Cardiac muscle cell (in vitro differentiated cells and primary cell): ENCODE measurements at places on chromosomes 2 and 18. TPM values are rescaled to one million over a fixed set of nuclear protein-coding genes. Genes with fewer than 3 reads are reported as not detected.

USP37 gene
- polyA plus RNA-seq: 4.2 and 5.8 TPM in 2 replicates

EHD3 gene
- polyA plus RNA-seq: 12.3 and 15.5 TPM in 2 replicates

NCKAP5 gene
- 0.21 and 0.31 TPM in 2 replicates for polyA plus RNA-seq

PROM2 gene
- 1.4 and 2.3 TPM in 2 replicates for polyA plus RNA-seq

GLI2 gene
- 2.0 and 6.2 TPM in 2 replicates for polyA plus RNA-seq

TMEM150A gene
- polyA plus RNA-seq: 31.8 and 34.0 TPM in 2 replicates

GPR75 gene
- polyA plus RNA-seq: 0.15 TPM in 1 of 2 replicates, not detected in the other

OR6B2 gene
- not detected in 2 replicates for polyA plus RNA-seq

STARD6 gene
- polyA plus RNA-seq: 0.72 TPM in 1 of 2 replicates, not detected in the other

REG1B gene
- polyA plus RNA-seq: not detected in 2 replicates

PRKCE gene
- polyA plus RNA-seq: 19.2 and 26.0 TPM in 2 replicates

CYS1 gene
- 0.10 and 1.1 TPM in 2 replicates for polyA plus RNA-seq

NEU2 gene
- polyA plus RNA-seq: not detected in 2 replicates

SLC9A4 gene
- 0.17 and 0.29 TPM in 2 replicates for polyA plus RNA-seq

PKDCC gene
- 157 and 185 TPM in 2 replicates for polyA plus RNA-seq

GNAL gene
- 9.3 and 10.6 TPM in 2 replicates for polyA plus RNA-seq

IFIH1 gene
- 0.88 TPM in 1 of 2 replicates, not detected in the other for polyA plus RNA-seq

SIX3 gene
- polyA plus RNA-seq: not detected in 2 replicates

VIT gene
- polyA plus RNA-seq: not detected in 2 replicates

CABYR gene
- 2.0 and 2.6 TPM in 2 replicates for polyA plus RNA-seq

QPCT gene
- not detected in 2 replicates for polyA plus RNA-seq

CDH20 gene
- not detected in 2 replicates for polyA plus RNA-seq

SCN7A gene
- 0.77 and 0.89 TPM in 2 replicates for polyA plus RNA-seq

BOLL gene
- polyA plus RNA-seq: 0.21 and 0.44 TPM in 2 replicates

CREG2 gene
- polyA plus RNA-seq: 2.2 and 4.1 TPM in 2 replicates

PLGLB1 gene
- polyA plus RNA-seq: 4.6 and 5.3 TPM in 2 replicates

ABCG8 gene
- polyA plus RNA-seq: 0.04 TPM in 1 of 2 replicates, not detected in the other

SERPINB12 gene
- polyA plus RNA-seq: not detected in 2 replicates

IL36A gene
- not detected in 2 replicates for polyA plus RNA-seq

SLC20A1 gene
- 21.7 and 22.9 TPM in 2 replicates for polyA plus RNA-seq

GAL3ST2 gene
- not detected in 2 replicates for polyA plus RNA-seq

AGXT gene
- polyA plus RNA-seq: 0.75 and 0.99 TPM in 2 replicates

GCG gene
- not detected in 2 replicates for polyA plus RNA-seq
